Stimulated activated CD8-positive, alpha-beta memory T cell treated with anti-CD3 and anti-CD28 coated beads, Interleukin-2, amount 100 ng/mL, for 1 hour (primary cell): ENCODE measurements at places on chromosomes 5 and 9.

- DNase-seq = no peak
Observed at GRCh38 chr9:34331196-34331595, 1.8 kb downstream of the NUDT2 start.

DNA sequence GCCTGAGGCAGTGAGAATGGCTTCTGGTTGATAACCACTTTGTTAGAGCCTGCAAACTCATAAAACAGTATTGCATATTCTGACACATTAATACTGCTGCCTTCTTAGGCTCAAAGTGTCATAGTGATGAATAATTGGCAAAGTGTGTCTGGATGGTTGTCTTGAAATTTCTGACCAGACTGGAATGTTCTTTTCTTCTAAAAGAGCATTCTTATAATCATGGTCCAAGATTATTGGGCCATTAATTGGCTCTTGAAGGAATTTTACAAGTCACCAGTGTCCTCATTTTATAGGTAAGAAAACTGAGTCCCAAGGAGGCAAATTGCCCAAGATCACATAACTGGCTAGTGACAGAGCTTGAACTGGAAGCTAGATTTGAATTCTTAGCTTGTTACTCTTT, 111.7 kb downstream of the PCSK1 start:
- DNase-seq = no peak

- no peak for DNase-seq
Observed at GRCh38 chr5:157253547-157253946, 12.4 kb upstream of the CYFIP2 start.

DNA sequence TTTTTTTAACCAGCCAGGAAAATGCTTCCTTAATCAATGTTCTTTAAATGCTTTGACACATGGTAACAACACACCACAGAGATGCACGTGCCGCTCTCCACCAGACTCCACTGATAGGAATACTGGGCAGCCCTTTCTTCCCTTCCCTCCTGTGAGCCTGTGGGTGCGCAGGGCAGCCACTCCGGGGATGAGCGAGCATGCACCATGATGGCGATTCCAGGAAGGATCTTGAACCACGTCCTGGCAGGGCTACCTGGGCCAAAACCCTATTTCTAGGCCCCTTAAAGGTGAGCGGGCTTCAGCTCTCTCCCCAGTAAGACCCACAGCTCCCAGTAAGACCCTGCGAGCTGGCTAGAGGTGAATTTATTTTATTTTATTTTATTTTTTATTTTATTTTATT, 128.2 kb downstream of the MVB12B start:
- DNase-seq = no peak

- no peak for DNase-seq
Observed at GRCh38 chr9:121619545-121620324, 31.7 kb upstream of the DAB2IP start.
